ENCODE measurements at places on chromosomes 6 and 20. TPM values are rescaled to one million over a fixed set of nuclear protein-coding genes. Genes with fewer than 3 reads are reported as not detected.

Gene POU5F1
- total RNA-seq: 2.2 TPM

Gene GJA10
- total RNA-seq: not detected

Gene PHACTR1
- 3.6 TPM for total RNA-seq

Gene TPD52L1
- 37.0 TPM for total RNA-seq

Gene LTB
- not detected for total RNA-seq

Gene PLCB4
- 2.5 TPM for total RNA-seq

Gene TRMT6
- 18.8 TPM for total RNA-seq

Gene PPDPF
- total RNA-seq: 13.4 TPM

- no peak overlapping the region for H3K27ac ChIP-seq
- H3K4me3 ChIP-seq: no peak overlapping the region
- H3K36me3 ChIP-seq: no peaks in the 10 kb centered on the region
- no peak for DNase-seq
- H3K4me1 ChIP-seq: peaks cover 31% of the 10 kb centered on the region
Measured at GRCh38 chr6:69780585-69781178, 16.1 kb downstream of the LMBRD1 start.

- no peaks in the 10 kb centered on the region for H3K27me3 ChIP-seq
- no peaks in the 10 kb centered on the region for H3K36me3 ChIP-seq
- no peak overlapping the region for H3K4me3 ChIP-seq
- H3K4me1 ChIP-seq: no peaks in the 10 kb centered on the region
- no peak overlapping the region for H3K27ac ChIP-seq
Measured at GRCh38 chr20:10963717-10964266, 290.0 kb upstream of the JAG1 start.

All from adrenal gland (tissue), 19 donors.